Activated T-helper 1 cell treated with anti-CD3 and anti-CD28 coated beads, Interleukin-12 subunit alpha, Interleukin-12 subunit beta, Interleukin-2, Interleukin-4 antibody, amounts not matched to agents 30 ng/mL and 10 ng/mL and 1 ng/mL, durations not matched to agents 14 hours and 24 hours and 36 hours (primary cell): ENCODE measurements at places on chromosomes 2 and 18.

DNA sequence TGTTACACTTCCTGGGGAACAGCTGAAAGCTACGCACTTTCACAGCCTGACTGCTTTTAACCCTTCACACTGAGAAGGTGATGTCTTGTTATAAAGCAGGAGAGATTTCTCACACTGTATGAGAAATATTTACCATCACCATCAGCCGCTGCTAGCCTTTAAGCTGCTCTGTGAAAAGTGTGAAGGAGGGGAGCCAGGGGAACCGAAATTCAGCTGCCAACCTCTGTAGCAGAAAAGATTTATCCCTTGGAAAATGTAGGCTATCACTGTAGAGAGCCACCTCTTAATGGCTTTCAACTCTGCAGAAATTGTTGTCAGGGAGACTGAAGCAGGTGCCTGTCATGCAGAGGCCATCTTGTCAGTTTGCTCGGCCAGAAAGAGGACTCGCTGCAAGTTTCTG is 145.3 kb downstream of the SP3 start:
- no peak for DNase-seq

GRCh38 chr2:217645896-217646295 is 356.9 kb downstream of the TNS1 start:
- DNase-seq, result no peak

- DNase-seq, result no peak
Observed at GRCh38 chr2:190578158-190579057, 43.9 kb upstream of the NEMP2 start.

- DNase-seq, result no peak
Observed at GRCh38 chr18:5106730-5107129, 90.3 kb downstream of the AKAIN1 start.

DNA sequence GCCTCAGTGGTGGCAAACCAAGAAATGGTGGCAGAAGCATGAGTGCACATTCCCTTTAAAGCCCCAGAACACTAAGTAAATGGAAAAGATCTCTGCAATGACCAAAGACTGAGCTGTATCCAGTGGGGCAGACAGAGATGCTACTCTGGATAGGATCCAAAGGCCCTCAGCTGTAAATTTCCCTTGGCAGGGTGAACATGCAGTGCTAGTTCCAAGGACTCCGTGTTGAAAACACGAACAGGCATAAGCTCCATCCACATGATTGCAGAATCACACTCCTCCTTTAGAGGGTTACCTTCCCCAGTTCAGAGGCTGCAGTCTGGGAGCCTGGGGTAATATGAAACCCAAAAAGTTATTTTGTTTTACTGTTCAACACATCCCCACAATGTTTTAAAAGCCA is 98.6 kb upstream of the KLF7 start:
- no peak for DNase-seq

DNA sequence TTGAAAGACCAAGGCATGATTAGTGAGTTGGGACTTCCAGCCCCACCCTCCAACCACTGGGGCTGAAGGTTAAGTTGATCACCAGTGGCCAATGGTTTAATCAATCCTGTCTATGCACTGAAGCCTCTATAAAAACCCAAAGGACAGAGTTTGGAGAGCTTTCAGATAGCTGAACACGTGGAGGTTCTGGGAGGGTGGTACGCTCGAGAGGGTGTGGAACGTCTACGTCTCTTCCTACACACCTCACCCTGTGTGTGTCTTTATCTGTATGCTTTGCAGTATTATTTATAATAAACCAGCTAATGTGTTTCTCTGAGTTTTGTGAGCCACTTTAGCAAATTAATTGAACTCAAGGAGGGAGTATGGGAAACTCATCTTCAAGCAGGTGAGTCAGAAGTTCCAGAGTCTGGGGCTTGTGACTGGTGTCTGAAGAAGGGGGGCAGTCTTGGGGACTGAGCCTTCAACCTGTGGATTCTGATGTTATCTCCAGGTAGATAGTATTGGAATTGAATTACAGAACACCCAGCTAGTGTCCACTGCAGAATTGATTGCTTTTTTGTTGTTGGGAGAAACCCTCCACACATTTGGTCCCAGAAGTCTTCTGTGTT is 20.3 kb downstream of the ACTR3 start:
- no peak for DNase-seq

DNA sequence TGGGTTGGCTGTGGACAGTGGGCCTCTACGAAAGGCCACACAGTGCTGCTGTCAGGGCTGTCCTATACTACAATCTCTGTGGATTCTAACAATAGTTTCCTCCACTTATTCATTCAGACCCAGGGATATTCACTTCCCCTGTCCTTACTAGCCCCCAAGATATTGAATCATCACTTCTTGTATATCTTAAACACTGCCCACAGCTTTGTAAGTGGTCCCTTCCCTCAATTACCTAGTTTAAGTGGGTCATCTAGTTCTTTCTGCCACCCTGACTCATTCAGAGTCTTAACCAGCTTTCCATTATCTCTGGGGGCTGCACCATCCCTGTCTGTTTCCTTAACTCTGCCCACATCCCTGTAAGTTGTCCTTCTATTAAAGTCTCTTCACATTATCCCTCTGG is 69.2 kb downstream of the CD28 start:
- no peak for DNase-seq

DNA sequence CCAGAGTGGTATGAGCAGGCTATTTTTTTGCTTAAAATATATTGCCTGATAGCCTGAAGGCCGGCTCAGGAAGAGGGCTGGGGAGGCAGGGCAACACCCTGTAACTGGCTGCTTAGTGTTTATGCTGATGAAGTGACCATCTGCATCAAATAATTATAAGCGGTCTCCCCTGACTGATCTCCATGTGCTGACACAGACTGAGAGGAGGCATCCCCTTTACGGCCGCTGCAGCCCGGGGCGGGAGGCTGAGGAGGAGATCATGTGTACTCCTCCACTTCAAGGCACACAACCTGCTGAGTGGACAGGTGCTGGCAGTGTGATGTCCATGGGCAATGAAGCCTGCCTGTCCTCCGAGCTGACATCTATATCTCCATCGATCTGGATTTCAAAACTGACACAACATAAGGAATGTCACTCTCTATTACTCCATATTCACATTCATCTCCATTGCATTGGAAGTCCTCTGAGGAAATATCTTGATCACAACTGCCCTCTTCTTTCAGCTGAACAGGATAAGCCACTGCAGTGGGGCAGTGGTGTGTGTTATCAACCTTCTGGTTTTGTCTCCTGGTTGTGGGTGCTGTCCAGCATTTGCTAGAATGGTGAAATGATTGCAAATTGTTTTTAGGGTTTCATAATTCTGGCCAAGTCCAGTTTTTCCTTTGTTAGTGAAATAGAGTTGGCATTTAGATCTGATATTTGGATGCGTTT is 143.5 kb downstream of the AQP4 start:
- no peak for DNase-seq

DNA sequence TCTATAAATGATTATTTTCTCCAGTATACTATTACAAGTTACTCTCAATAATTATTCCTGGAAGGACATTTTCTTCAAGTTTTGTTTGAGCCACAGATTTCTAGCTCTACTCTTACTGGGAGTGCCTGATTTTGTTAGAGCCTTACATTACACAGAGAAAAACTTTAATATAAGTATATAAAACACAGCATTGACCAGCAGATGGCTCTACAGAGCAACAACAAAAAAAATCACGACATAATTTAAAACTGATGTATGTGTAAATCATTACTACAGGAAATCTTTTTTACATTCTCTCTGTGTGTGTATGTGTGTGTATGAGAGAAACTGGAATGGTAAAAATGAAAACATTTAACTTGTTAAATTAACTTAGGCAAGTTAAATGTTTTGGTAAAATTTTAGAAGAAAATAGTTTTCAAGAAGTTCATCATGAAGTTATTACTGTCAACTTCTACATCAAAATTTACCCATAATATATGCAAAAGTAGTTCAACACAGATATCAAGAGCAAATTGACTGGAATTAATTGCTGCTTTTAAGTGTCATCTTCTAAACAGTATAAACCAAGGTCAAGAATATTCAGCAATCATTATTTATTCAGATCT is 103.3 kb downstream of the MDH1 start:
- DNase-seq, result no peak

DNA sequence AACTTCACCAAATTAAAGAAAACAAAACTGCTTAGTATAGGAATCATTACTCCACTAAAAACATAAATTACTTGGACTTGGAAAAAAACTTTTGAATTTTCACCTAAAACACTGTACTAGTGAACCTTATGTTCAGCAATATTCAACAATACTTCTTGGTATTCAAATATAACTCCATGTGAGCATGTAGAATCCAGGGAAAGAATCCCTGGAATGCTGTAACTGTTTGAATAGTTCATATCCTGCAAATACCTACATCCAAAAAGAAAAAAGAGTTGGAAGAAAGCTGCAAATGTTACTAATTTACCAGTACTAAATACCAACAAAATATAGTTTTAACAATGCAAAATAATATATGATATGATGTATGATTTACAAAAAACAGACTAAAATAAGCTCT is 65.4 kb downstream of the IKZF2 start:
- no peak for DNase-seq

DNA sequence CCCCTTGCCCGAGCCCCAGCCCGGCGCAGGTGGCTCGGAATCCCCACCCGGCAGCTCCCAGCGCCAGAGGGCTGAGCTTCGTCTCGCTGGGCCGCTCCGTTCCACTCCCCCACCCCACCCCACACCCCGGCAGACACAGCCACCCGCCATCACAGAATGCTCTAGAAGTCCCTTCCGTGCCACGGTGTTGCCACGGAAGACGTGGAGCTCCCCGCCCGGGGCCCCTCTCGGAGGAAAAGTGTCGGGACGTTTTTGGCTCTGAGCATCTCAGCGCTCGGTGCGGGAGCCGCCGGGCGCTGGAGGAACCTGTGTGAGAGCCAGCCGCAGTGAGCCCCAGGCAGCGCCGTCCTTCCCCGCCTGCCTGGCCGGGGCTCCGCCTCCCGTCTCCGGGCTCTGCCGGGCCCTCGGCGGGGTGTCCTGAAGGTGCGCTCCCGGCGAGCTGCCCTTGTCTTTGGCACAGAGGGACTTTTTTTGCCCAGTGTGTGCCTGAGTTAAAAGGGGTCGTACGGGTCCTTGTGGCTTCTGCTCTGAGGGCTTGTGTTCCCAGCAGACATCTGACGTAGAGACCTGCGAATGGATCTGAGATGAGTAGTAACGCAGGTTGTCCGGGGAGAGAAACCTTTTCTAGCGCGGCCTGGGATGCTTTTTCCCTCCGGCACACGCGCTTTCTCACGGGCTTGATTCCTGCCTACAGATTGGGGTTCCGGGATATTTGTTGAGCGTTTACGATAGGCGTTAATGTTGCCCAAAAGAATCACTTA is 1.8 kb downstream of the ZCCHC2 start:
- DNase-seq, result peak; percentile 57

DNA sequence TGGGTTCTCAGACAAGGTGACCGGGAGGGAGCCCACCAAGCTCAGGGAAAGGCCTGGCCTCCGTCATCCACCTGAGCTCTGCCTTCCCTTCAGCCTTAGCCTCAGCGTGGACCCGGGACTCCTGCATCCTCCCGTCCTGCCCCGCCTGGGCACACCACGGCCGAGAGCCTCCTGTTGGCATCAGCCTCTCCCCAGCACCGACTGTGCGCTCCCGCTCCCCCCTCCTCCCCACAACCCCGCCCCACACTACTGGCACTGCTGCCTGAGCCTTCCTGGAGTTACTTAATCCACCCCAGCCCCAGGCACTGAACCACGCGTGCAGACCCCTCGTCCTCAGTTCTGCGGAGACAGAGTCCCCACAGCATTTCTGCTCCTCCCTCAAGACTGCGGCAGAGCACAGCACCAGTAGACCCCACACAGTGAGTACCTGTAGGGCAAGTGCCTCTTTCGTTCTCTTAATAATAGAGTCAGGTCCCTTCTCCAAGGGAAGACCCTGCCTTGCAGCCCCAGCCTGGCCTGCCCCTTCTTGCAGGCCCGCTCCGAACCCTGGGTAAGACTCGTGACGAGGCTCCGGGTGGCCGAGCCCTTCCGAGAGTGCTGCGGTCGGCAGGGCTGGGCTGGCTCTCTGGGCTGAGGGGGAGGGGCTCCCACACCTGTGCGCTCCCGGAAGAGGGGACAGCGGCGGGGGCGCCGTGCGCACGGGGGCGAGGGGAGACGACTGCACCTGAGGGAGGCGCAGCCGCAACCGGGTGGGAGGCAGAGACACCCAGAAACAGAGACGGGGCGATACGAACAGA is at the start of gene AMER3:
TSS of gene AMER3 (plus strand) at position 285 of the 797 bp plus-strand sequence. CDS start 6,533 bp downstream, outside the sequence.
- DNase-seq, result no peak

GRCh38 chr2:201883606-201884369 is 77.5 kb downstream of the CDK15 start:
- DNase-seq, result no peak

GRCh38 chr2:20415511-20415918 is 31.4 kb upstream of the RHOB start:
- no peak for DNase-seq

- DNase-seq, result no peak
Observed at GRCh38 chr2:127589358-127589757, 53.9 kb downstream of the MYO7B start.

DNA sequence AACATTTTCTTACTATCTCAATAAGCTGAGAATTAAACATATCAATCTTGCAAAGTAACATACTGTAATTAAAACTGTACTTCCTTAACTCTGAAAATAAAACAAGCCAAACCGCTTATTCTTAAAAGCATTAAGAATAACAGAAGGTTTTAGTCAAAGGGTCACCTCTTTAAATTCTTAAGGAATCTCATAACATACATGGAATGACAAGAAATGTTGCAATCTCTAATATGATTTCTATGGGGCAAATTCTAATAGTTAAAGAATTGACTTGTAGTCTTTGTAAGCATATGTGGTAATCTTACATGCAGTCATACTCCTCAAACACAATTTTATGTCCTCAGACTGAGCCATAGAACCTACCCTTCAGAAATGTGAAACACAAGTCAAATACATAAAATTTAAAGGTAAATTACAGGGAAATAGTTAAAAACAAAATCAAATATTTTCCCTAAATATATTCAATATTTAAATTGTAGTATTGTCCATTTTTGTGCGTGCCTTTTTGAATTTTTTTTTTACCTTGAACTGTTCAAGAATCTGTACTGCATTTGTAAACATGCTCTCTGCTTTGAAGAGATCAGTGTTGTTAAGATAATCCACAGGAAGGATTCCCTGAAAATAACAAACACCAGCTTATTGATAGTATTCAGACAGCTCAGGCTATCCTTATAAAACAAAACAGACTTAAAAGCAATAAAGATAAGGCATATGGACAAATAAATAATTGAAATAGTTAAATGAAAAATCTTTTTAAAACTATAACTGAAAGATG is 48.2 kb downstream of the PIGN start:
- DNase-seq, result no peak

DNA sequence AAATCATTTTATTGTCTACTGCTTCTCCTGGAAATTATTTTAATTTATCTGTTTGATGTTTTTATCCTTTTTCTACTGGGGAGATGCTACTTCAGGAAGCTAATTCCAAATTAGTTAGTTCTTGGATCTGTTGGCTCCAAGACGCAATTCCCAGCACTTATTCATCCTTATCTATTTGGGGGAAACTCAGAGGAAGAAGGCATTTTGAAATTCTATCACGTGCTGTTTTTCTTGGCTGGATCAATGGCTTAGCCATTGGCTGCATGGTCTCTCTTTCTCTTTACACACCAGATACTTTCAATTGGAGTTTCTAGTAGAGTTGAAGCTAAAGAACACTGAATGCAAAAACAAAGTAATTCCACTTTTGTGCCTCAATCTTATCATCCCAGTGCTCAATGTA is 98.3 kb downstream of the RAPGEF4 start:
- DNase-seq, result no peak
